ENCODE measurements at places on chromosomes 1 and 21.

- DNase-seq = peak; percentile 56
These were observed 31.0 kb downstream of the TNNT2 start for GRCh38 chr1:201346337-201346939.

- DNase-seq = no peak
These were observed 290.4 kb downstream of the GRIK1 start for GRCh38 chr21:29649406-29649814.

DNA sequence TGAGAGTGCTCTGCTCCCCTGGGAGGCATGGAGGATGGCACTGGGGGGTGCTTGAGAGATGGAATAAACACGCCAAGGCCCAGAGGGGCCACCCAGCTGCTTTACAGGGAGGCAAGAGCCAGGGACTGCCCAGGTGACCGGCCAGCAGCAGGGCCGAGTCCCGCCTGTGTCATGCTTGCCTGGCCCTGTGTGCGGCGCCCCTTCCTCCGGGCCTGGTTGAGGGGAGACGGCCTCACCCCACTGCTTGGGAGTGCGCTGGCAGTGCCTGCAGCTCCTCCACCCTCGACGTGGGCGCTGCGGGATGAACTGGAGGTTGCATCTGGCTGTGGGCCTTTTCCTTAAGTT, 33.1 kb upstream of the COL6A2 start:
- no peak for DNase-seq

DNA sequence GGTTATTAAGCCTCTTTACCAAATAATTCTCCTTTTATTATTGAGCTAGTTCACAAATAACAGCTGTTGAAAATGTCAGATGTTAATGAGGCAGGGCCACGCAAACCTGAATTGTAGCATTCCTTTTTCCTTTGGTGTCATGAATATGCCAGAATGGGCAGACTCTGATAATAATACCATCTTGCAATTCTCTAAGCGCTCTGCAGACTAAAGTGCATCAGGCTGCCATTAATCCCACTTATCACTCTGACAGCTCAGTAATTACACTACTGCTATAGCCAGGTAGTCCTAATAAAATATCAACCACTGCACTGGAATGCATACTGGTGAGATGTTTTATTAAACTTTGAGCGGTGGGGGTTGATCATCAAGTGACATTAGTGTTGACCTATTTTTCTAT, 177.7 kb downstream of the DPYD start:
- no peak for DNase-seq

DNA sequence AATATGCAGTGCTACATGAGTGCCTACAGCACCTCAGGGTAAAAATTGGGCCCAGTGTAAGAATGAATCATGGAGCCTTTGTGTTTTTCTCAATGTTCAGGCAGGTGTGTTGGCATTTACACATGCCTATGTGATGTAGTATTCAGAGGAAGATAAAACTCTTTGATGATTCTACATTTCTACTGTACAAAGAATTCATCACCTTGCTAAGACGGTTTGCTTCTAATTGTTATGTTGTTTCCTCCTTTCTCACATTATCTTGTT, 867.3 kb downstream of the TTLL7 start:
- no peak for DNase-seq

DNA sequence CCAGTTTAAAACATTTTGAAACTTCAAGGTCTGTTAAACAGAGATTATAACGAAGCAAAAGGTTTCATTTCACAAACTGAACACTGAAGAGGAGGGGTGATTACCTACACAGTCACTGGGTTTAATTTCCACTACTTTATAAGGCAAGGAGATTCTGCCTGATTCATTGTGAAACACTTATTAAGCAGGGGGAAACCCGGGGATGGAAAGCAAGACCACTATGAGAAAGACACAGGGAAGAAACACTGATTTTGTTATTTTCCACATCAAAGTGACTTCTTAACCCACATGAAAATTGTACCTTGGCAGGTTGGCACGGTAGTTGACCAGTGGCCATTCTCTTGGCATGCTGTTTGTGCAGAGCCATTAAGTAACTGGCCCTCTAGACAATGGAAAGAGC, 8.1 kb upstream of the F5 start:
- DNase-seq = no peak

- no peak for DNase-seq
These were observed 9.0 kb upstream of the FUBP1 start for GRCh38 chr1:77987919-77988318.

GRCh38 chr1:27349784-27350662, 8.2 kb downstream of the SYTL1 start:
- peak; percentile 64 for DNase-seq

- peak; percentile 18 for DNase-seq
These were observed 7.1 kb upstream of the ZNF697 start for GRCh38 chr1:119655154-119655553.

DNA sequence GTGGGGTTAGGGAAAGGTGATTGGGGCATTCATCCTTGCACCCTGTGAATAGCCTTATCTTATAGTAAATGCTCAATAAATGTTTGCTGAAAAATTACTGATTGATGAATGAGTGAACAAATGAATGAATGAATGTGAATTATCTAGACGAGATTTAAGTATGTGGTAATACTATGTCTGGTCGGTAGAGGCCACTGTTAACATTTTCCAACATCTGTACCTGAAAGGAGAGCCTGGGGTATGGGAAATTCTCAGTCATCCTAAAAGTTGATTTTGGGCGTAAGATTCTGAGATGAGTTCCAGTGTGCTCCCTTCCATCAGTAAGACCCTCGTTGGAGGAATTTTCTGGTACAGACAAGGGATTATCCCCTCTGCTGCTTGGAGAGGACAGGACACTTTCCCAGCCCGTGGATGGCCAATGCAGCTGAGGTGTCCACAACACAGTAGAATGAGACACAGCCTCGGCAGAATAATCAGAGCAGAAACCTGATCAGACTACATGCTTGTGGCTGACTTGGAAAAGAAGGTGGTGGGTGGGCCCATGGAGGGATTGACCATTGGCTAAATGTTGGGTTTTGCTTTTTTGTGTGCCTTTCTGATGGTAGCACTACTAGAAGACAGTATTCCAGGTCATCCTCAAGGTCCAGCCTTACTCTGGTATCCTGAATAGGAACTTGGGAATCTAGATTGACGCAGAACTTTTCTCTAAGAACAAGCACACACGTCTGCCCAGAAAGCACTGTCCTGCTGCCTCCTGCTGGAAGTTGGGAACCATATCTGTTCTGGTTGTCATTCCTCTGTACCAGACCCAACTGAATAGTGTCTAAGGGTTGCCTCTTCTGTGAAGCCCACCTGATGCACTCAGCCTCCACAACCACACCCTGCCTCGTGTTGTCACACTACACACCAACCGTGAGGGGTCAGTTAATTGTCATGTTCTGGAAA, 262.0 kb downstream of the TNR start:
- peak; percentile 9 for DNase-seq

DNA sequence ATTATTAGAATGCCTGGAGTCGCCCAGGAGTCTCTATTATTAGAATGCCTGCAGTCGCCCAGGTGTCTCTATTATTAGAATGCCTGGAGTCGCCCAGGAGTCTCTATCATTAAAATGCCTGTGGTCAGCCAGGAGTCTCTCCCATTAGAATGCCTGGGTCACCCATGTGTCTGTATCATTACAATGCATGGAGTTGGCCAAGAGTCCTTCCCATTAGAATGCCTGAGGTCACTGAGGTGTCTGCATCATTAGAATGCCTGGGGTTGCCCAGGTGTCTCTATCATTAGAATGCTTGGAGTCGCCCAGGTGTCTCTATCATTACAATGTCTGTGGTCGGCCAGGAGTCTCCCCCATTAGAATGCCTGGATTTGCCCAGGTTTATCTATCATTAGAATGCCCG, 66.9 kb downstream of the RNF187 start:
- DNase-seq = no peak
